Activated naive CD8-positive, alpha-beta T cell treated with anti-CD3 and anti-CD28 coated beads, Interleukin-2, amount 10 ng/mL, durations not matched to agents 7 days and 5 days (primary cell): ENCODE measurements at places on chromosomes 6 and 20.

DNA sequence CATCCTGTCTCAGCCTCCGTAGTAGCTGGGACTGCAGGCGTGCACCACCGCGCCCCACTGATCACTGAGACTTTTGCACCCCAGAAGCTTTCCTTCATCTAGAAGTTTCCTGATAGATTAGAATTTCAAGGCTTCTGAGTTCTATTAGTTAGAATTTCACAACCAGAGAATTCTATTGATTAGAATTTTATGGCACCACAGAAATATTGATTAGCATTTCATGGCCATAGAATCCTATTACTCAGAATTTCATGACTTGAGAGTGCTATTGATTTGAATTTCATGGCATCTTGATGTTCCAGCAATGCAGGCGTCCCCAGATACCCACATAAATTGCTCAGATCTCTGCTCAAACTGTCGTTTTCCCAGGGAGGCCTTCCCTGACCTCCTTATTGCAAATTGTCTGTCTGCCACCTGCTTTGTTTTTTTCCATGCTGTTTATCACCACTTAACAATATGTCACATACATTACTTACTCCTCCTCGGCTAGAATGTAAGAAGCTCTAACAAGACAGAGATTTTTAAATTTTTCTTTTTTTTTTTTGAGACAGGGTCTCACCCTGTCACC, 16.9 kb upstream of the CBFA2T2 start:
- no peaks in the 10 kb centered on the region for H3K27me3 ChIP-seq
- no peaks in the 10 kb centered on the region for H3K4me1 ChIP-seq
- no peak overlapping the region for H3K27ac ChIP-seq

DNA sequence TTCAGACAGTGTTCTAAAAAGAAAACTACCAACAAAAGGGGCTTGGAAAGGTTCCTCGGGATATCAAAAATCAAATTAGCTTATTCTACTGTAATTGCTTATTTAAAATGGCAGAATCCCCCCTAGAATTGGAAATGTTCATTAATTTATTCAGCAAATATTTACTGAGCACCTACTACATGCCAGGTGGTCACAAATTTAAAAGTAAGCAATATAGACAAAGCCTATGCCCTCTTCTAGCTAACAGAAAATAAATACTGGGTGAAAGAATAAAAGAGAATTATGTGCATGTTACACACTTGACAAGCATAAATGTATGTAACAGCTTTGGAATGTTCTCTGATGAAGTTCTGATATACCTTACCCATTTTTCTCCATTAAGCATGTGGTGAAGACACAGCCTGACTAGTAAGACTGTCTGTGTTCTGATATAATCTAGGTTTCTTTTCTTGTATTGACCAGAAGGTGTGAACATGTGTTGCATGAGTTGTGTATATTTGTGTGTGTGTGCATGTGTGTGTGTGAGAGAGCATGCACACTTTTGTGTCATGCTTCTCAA, 606.7 kb upstream of the CITED2 start:
- H3K4me1 ChIP-seq = no peaks in the 10 kb centered on the region
- no peak overlapping the region for H3K4me3 ChIP-seq
- H3K27ac ChIP-seq = no peak overlapping the region

DNA sequence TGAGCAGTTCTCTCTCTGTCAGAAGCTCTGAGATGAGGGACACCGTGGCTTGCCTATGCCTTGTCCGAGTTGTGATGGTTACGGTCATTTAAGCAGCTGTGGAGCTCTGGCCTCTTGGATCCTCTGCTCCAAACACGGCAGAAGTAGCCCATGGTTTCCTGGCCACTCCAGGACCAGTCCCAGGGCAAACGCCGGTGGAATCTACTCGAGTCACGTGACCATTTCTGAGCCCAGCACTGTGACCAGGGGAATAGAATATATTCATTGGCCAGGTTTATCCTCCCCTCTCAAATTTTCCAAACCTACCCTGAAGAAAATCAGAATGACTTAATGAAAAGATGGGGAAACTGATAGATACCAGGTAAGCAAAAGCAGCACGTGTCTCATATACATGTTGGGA, 152.8 kb downstream of the TTLL2 start:
- H3K27me3 ChIP-seq = peaks cover 9% of the 10 kb centered on the region
- H3K27ac ChIP-seq = no peak overlapping the region
- H3K4me3 ChIP-seq = no peak overlapping the region

DNA sequence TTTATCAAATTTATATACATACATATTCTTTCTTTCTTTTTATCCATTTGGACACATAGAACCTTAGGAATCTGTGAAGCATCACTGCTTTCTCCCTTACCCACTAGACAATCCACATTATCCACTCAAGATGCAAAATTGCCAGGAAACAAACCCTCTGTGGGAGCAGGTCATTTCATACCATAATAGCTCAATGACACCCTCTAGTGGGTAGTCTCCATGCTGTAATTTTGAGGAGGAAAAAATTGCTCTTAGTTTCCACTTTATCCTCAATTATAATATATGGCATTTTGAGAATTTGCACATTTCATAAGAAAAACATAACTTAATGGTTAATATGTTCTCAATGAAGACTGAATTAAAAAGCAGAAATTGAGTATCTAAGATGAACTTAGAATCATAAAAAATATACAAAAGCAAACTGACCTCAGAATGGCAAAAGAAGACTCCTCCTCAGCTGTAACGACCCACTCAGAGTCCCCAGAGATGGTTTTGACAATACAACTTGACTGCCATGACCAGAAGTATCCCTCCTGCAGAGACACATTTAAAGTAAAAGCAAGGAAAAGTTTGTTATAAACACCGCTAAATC, 164.1 kb downstream of the FRK start:
- DNase-seq = no peak
- no peak overlapping the region for H3K4me3 ChIP-seq
- H3K36me3 ChIP-seq = no peaks in the 10 kb centered on the region
- no peak overlapping the region for H3K27ac ChIP-seq

GRCh38 chr20:43014206-43014605, 175.5 kb downstream of the PTPRT start:
- H3K27ac ChIP-seq = no peak overlapping the region
- H3K36me3 ChIP-seq = no peaks in the 10 kb centered on the region
- H3K27me3 ChIP-seq = no peaks in the 10 kb centered on the region
- H3K4me3 ChIP-seq = no peak overlapping the region

DNA sequence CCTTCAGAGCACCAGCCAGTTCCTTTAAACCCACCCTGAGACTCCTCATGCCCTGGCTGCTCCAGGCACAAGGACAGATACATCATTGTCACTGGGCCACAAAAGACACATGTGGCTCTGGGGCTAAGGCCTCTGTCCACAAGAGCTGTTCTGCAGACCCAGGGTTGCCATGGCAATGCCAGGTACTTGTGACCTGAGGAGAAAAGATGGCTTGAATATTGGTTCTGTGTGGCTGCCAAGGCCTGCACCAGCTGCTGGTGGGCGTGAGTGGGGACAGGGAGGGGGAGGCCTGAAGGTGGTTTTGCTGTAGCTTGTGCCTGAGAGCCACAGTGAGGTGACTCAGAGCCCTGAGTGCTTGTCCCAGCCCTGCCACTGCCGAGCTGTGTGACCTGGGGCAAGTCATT, 31.8 kb downstream of the SAYSD1 start:
- H3K27ac ChIP-seq = no peak overlapping the region
- no peak overlapping the region for H3K4me3 ChIP-seq
- peaks cover 7% of the 10 kb centered on the region for H3K4me1 ChIP-seq
- H3K36me3 ChIP-seq = no peaks in the 10 kb centered on the region
- H3K27me3 ChIP-seq = peaks cover 17% of the 10 kb centered on the region
